Activated effector memory CD4-positive, alpha-beta T cell treated with Interleukin-2 at 50 U/mL for 16 hours (primary cell): ENCODE measurements at places on chromosomes 12 and 14.

DNA sequence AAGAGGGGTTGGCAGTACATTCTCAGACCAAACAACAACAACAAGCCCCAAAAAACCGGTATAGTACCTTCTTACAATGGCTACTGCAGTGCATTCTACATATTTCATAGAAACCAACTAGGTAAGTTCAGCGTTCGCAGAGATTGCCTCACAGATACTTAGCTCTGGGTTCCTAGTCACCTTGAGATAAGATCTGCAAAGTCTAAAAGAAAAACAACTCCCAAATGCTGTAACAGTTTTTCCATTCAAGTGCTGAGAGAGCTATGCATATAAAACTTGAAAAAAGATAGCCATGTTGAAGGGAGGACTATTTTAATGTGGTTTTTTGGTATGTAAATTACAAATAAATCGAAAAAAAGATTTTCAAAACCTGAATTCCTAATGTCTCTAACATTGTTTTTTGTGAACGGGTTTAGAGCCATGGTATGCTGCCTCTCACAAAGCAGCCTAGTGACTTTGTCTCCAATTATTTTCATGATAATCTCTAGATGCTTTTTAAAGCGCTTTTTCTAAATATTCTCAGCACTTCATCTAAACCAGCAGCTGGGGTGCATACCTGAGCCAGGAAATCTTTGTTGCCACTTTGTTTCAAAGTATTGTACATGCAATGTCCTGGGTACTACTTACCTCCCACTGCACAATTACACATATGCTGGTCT is 56.6 kb upstream of the CRACR2A start:
- no peak for DNase-seq

- DNase-seq = no peak
Observed at GRCh38 chr14:53531156-53531555, 378.0 kb upstream of the DDHD1 start.

DNA sequence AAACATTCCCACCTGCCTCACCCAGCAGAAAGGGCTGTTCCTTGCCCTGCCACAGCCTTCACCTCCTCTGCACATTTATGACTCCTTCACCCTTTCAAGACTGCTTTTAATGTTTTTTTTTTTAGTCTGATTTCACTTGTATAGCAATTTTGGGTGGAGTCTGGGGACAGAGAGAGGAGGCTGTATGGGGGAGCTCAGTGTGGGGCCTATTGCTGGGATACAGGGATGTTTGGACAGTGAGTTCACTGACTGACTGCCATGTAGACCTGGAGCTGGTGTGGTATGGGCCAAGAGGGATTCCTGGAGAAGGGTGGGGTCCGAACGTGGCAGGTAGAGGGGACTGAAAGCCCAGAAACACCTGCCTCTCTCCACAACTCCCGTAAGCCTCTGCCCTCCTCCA is 1.9 kb upstream of the KRT85 start:
- DNase-seq = no peak

- DNase-seq = no peak
Observed at GRCh38 chr12:64160021-64160710, 61.9 kb downstream of the KICS2 start.

GRCh38 chr14:73935666-73936065 is 14.2 kb downstream of the FAM161B start:
- no peak for DNase-seq

DNA sequence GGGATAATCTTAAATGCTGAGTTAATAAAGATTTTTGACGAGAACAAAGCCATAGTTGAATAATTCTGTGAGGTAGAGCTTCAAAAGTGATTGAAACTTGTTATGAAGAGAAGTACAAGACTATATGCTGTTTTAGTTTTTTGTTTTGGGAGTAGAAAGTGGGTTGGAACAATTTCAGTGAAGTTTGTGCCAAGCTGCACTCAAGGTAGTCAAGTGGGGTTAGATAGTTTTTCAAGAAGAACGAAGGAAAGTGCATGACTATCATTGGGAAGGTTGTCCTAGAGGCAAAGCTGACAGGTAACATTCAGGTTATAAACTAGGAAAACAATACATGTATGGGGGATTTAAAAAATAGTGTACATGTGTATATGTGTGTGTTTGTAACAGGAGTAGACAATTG is 16.2 kb downstream of the FUT8 start:
- DNase-seq = no peak

- DNase-seq = no peak
Observed at GRCh38 chr14:20429801-20430669, 5.9 kb downstream of the KLHL33 start.

DNA sequence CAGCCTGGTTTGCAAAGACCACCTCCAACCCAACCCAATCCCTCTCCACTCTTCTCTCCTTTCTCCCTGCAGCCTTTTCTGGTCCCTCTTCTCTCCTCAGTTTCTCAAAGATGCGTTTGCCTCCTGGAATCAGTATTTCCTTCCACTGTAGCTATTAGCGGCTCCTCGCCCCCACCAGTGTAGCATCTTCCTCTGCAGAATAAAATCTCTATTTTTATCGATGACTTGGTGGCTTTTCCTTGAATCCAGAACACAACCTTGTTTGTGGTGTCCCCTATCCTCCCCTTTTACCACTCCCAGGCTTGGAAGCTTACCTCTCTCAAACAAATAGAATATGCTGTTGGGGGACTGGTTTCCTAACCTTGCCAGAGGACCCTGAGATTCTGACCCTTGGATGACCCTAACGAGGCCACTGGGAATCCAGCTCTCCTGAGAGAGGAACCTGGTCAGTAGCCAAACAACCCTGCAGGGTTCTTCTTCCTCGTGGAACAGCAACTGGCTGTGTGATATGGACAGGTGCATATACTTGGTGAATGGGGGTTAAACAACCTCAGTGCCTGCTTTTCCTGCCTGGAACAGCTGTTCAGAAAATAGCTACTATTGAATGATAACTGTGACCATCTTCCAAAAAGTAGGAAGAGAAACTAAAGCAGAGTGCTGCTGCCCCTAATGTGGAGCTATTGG is 4.4 kb downstream of the WNT1 start:
- no peak for DNase-seq

DNA sequence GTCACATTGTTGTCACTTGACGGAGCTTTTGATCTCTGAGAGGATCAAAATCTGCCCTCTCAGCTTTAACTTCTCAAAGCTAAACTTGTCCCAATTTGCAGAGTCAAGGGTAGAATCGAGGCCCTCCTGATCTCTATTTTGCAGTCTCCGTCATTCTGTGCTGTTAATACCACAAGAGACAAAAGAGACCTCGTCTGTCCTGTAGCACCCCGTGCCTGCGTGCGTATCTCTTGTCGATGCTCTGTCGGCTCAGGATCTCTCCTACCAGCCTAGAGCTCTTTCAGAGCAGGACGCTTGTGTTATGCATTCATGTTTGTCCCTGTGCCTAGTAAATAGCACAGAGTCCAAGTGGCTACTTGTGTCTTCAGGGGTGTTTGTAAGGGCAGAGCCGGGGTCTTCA is 5.1 kb downstream of the EVL start:
- DNase-seq = no peak

GRCh38 chr12:6799147-6799546 is 9.8 kb downstream of the CD4 start:
- no peak for DNase-seq

DNA sequence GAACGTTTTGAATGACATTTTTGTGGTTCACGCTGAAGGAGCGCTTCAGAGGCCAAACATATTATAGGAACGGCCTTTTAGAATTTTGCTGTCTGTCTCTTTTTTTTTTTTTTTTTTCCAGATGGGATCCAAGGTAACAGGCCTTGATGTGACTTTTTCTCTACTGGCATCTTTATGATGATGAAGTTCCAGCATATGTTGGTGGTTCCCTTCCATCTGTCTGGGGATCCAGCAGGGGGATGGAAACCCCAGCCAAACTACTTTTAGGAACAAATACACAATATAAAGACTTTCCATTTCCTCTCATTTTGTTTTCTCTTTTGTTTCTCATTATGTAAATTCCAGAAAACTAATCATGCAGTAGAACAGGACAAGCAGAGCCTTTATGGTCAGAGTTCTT is 239.3 kb upstream of the PRICKLE1 start:
- no peak for DNase-seq

DNA sequence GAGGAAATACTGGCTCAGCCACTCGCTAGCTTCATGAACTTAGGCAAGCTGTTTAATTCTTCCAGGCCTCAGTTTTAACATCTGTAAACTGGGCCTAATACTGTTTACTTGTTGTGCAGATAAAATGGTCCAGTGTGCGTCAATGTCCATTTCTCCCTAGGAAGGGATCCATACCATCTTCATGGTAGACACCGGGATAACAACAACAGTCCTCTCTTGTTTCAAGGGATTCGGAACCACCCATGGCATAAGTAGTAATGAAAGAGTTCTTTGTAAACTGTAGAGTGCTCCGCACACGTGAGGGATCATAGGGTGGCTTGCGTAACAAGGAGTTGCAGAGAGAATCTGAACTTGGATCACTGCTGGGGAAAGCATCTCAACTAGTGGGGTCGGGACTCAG is 17.3 kb upstream of the CHGA start:
- no peak for DNase-seq

GRCh38 chr12:30166006-30166795 is 382.5 kb upstream of the TMTC1 start:
- no peak for DNase-seq

DNA sequence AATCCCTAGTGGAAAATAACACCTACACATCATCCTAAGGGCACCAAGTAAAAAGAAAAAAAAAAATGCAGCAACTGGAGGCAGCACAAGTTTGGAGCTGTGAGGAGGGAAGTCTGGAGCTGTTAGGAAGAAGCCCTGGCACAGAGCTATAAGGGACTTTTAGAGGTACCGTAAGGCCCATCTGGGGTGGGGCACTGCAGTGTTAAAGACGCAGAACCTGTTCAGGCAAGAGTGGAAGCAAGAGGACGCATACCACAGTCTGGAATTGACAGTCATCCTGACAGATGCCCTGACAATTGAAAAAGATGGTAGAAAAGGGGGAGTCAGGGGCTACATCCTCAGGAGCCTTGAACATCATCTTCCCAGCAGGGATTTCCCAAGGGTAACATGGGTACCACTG is 195.9 kb upstream of the PLEKHG7 start:
- DNase-seq = no peak

- no peak for DNase-seq
Observed at GRCh38 chr14:98951031-98951430, 321.0 kb downstream of the BCL11B start.

DNA sequence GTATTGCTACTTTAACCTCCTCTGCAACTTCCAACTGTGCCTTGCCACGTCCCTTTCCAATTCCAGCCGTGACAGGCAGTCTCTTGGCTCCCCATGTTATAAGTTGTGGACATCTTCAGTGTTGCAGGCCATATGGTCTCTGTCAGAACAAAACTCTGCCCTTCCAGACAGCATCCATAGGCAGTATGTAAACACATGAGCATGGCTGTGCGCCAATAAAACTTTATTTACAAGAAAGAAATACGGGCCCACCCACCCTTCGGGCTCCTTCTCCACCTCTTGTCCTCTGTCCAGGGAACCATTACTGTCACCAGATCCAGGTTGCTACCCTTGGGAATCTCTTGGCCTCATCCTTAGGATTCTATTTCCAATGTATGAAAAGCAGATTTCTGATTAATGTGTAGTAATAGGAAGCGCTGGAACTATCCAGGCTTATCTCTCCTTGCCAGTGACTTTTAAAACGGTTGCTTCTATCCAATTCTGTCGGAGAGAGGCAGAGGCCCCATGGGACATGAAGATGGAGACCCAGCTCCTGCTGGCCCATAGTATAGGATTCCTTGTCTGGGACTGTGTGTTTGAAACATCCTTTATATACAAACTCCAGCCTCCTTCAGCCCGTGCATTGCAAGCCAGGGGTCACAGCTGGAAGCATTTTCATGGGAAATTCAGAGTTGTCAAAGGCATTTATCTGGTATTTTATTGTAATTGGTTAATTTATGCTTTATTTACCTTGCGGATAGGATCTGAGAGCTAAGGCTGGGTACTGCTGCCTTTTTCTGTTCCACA is 114.4 kb downstream of the ZNF664 start:
- no peak for DNase-seq

DNA sequence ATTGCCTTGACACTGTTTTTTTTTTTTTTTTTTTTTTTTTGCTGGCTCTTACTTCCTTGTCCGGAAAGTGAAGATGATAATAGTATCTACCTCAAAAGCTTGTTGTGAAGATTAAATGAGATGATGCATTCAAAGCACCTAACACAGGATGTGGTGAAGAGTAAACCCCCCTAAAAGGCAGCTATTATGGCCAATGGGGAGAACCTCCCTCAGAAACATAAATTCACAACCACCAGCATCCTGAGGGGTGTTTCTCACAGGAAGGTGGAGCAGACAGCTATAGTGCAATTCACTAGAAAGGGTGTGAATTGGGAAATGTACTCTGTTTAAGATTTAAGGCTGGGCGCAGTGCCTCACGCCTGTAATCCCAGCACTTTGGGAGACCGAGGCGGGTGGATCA is 85.4 kb upstream of the CRY1 start:
- DNase-seq = no peak

- no peak for DNase-seq
Observed at GRCh38 chr14:96103560-96104460, 64.6 kb downstream of the C14orf132 start.

DNA sequence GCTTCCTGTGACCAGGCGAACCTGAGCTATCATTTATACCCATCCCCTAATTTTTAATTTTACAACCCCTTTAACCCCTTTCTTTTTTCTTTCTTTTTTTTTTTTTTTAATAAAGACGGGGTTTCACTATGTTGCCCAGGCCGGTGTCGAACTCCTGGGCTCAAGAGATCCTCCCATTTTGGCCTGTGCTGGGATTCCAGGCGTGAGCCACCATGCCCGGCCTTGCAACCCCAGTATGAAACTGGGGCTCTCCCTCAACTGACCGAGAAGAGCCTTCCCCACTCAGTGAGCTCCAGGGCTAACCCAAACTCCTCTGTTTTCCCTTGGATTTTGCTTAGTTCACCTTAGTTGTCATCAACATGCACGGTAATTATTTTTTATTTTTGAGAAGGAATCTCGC is 992 bp downstream of the CPSF2 start:
- no peak for DNase-seq

GRCh38 chr12:91093341-91093740 is 18.0 kb downstream of the LUM start:
- no peak for DNase-seq

DNA sequence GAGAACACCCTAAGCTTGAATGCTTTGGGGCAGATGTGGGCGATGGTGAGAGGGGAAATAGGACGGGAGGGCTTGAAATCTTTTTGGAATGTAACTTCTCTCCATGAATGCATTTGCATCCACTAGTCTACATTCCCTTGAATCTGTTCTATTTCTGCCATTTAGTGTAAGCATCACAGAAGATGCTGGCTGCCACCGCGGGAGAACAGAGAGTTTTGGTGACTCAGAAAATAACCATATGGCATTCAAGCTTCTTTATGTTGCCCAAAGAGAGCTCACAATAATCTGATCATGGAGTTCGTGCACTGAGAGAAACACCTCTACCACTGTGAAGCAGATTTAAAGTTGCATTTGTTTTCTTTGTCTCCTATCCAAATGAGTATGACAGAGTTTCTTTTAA is 52.6 kb upstream of the OTX2 start:
- no peak for DNase-seq

DNA sequence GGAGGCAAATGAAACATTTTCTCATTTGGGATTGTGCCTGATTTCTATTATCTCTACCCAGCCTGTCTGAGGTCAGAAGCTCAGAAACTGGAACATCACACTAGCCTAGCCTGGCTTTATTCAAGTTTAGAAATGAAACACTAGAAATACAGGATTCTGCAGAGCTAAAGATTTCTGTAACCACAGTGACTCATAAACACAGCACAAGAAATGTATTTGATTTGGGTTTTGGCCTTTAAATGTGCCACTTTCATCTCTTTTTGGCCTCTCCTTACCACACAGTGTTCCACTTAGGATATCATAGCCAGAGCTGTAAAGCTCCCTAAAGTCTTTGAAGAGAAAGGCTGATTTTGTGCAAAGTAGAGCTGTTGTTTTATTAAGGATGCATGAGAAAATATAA is 307.5 kb downstream of the EMP1 start:
- DNase-seq = no peak

GRCh38 chr14:102525929-102526497 is 16.4 kb upstream of the ANKRD9 start:
- no peak for DNase-seq
